Caco-2 (cell line): ENCODE measurements at places on chromosomes 5 and 9. TPM values are rescaled to one million over a fixed set of nuclear protein-coding genes. Genes with fewer than 3 reads are reported as not detected.
A peak's percentile ranks its signal among the peaks of the same experiment; 100 is the strongest.

GRCh38 chr5:176995122-176995490 is 11.5 kb downstream of the UIMC1 start:
- H3K4me1 ChIP-seq: peaks cover 7% of the 10 kb centered on the region
- H3K36me3 ChIP-seq: no peaks in the 10 kb centered on the region
- no peak for DNase-seq
- no peak overlapping the region for H3K4me3 ChIP-seq

DNA sequence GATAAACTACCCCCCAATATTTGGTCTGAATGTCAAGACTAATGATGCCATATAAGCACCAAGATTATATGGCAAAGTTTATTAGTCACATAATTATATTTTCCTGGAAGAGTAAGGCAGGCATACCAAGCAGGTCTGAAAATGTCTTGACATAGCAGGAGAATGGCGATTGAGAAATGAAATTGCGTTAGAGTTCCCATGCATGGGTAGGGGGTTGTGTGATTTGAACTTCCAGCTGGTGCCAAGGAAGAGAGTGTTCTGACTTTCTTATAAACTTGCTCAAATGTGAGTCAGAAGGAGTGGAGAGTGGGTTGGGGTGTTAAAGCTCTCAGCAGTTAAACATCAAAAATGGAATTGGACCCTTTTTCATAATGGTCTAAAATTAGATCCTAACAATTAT is 1200.6 kb upstream of the ACO1 start:
- no peak overlapping the region for H3K27ac ChIP-seq
- no peaks in the 10 kb centered on the region for H3K4me1 ChIP-seq
- no peaks in the 10 kb centered on the region for H3K36me3 ChIP-seq
- DNase-seq: no peak
- H3K27me3 ChIP-seq: no peaks in the 10 kb centered on the region

GRCh38 chr9:89891221-89891590 is 286.4 kb downstream of the GADD45G start:
- H3K36me3 ChIP-seq: no peaks in the 10 kb centered on the region
- no peaks in the 10 kb centered on the region for H3K4me1 ChIP-seq
- H3K27me3 ChIP-seq: no peaks in the 10 kb centered on the region
- DNase-seq: no peak
- H3K4me3 ChIP-seq: no peak overlapping the region

GRCh38 chr5:172303162-172303561 is 19.6 kb upstream of the UBTD2 start:
- no peak overlapping the region for H3K27ac ChIP-seq
- DNase-seq: no peak
- H3K27me3 ChIP-seq: no peaks in the 10 kb centered on the region
- no peak overlapping the region for H3K4me3 ChIP-seq

DNA sequence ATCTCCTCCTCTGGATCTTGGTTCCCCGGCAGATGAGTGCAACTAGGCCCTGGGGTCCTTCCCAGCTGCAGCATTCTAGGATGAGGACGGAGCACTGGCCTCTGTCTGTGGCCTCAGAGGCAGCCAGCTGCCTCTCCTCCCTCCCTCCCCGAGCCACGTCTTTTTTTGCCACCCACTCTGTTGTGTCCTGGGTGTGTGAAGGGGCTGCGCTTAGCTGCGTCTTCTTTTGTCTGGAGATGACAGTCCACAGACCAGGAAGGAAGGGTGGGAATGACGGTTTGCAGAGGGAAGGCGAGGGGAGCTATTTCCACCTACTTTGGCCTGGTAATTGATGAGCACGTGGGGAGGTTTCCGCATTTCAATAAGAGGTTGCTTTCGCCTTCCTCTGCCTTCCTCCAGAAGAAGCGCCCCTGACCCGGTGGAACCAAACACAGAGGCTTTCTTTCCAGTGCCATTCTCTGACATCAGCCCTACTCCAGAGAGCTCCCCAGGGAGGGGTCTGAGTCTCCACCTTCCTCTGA is 34.5 kb upstream of the GABRP start:
- no peaks in the 10 kb centered on the region for H3K27me3 ChIP-seq
- no peak overlapping the region for H3K27ac ChIP-seq
- no peak for DNase-seq
- no peaks in the 10 kb centered on the region for H3K36me3 ChIP-seq
- H3K4me1 ChIP-seq: peaks cover 45% of the 10 kb centered on the region
- H3K4me3 ChIP-seq: no peak overlapping the region

GRCh38 chr5:151298063-151298855 is 5.3 kb downstream of the SLC36A3 start:
- H3K27ac ChIP-seq: no peak overlapping the region
- peaks cover 2% of the 10 kb centered on the region; the same call in 1 of the 2 replicates for H3K27me3 ChIP-seq
- no peak overlapping the region for H3K4me3 ChIP-seq
- no peaks in the 10 kb centered on the region for H3K36me3 ChIP-seq
- H3K4me1 ChIP-seq: peaks cover 3% of the 10 kb centered on the region; the same call in 1 of the 2 replicates
- DNase-seq: peak; percentile 68

DNA sequence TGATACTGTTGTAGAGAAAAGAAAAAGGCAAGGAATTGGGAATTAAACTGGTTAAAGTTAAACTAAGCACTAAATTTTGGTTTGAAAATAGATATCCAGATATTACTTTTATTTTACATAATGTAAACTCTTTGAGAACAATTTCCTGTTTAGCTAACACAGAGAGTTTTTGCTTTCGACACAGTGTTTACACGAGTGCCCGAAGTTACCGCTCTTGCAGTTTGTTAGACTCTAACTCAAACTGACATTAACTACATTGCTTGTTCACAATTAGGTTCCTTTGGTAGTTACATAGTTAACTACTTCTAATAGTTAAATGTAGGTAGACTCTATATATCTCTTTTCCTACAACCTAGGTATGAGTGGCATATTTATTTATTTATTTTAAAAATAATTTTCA is 117.1 kb upstream of the CHD1 start:
- DNase-seq: no peak
- no peaks in the 10 kb centered on the region for H3K4me1 ChIP-seq
- H3K36me3 ChIP-seq: no peaks in the 10 kb centered on the region
- H3K4me3 ChIP-seq: no peak overlapping the region

NEUROG1 gene
- not detected in 2 replicates for total RNA-seq

GRCh38 chr5:76787237-76787636 is 31.6 kb upstream of the F2RL1 start:
- peak overlapping the region; percentile 85 for H3K27ac ChIP-seq
- H3K4me1 ChIP-seq: peaks cover 48% of the 10 kb centered on the region
- no peaks in the 10 kb centered on the region for H3K27me3 ChIP-seq
- no peaks in the 10 kb centered on the region for H3K36me3 ChIP-seq

- no peaks in the 10 kb centered on the region for H3K36me3 ChIP-seq
- no peak overlapping the region for H3K4me3 ChIP-seq
- no peak overlapping the region for H3K27ac ChIP-seq
- DNase-seq: no peak
- peaks cover 4% of the 10 kb centered on the region; the same call in 1 of the 2 replicates for H3K4me1 ChIP-seq
These were observed 173.2 kb downstream of the GABRG2 start for GRCh38 chr5:162240734-162241133.

DNA sequence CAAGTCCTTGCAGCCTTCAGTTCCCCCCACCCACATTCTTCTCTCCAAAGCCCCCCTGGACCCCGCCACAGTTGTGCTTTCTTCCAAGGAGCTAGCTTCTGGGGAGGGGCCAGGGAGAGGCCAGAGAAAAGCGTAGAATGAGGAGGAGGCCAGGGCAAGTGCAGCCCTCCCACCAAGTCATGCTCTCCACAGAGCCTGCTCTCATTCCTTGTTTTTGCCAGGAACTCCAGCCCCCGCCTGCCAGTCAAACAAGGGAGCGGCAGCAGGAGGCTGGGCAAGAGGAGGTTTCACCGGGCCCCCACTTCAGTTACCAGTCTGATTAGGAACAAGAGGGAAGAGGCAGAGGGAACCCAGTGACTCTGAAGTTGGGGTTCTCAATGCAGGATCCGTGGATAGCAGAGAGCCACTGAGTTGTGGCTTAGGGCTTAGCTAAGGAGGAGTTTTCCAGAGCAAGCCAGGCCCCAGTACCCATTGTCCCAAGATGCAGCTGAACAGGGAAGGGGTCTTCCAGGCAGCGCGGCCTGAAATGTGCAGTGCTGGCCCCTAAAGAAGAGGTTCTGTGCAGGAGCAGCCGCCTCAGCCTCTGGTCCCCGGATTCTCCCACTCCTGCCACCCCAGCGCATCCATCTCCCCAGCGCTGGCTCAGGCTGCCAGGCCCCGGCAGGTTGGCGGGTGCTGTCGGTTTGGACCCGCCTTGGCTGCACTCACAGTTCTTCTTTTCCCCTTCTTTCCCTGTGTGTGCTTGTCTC is 120.6 kb downstream of the DAB2IP start:
- H3K4me3 ChIP-seq: no peak overlapping the region
- no peak overlapping the region for H3K27ac ChIP-seq
- DNase-seq: no peak
- H3K36me3 ChIP-seq: no peaks in the 10 kb centered on the region; the same call in 1 of the 2 replicates

DNA sequence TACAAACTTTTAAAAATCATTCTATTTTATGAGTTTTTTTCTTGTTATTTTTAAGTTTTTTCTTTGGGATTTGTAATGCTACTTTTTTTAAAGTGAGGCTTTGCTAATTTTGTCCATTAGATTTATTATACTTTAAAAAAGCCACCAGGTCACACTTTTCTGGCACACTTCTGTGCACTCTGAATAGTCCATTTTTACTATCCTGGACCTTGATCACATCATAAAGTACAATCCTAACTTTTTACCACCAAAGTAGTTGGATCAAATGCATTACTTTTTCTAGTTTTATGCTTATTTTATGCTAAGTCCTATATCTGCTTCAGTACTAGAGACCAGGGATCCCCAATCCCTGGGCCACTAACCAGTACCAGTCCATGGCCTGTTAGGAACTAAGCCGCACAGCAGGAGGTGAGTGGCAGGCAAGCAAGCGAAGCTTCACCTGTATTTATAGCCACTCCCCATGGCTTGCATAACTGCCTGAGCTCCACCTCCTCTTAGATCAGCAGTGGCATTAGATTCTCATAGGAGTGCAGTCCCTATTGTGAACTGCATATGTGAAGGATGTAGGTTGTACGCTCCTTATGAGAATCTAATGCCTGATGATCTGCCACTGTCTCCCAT is 16.0 kb downstream of the FRRS1L start:
- no peaks in the 10 kb centered on the region for H3K36me3 ChIP-seq
- no peaks in the 10 kb centered on the region for H3K4me1 ChIP-seq
- H3K27ac ChIP-seq: no peak overlapping the region
- no peak for DNase-seq
- H3K27me3 ChIP-seq: no peaks in the 10 kb centered on the region
- H3K4me3 ChIP-seq: no peak overlapping the region

LCNL1 gene
- not detected in 2 replicates for total RNA-seq

TNFSF8 gene
- total RNA-seq: 0.20 TPM in 1 of 2 replicates, not detected in the other

GABRA6 gene
- total RNA-seq: not detected in 2 replicates

- H3K27ac ChIP-seq: no peak overlapping the region
- DNase-seq: peak; percentile 59
- no peaks in the 10 kb centered on the region; the same call in 1 of the 2 replicates for H3K27me3 ChIP-seq
- H3K36me3 ChIP-seq: no peaks in the 10 kb centered on the region
- no peak overlapping the region for H3K4me3 ChIP-seq
- no peaks in the 10 kb centered on the region for H3K4me1 ChIP-seq
These were observed 7.0 kb upstream of the EBF1 start for GRCh38 chr5:159106569-159107282.

DNA sequence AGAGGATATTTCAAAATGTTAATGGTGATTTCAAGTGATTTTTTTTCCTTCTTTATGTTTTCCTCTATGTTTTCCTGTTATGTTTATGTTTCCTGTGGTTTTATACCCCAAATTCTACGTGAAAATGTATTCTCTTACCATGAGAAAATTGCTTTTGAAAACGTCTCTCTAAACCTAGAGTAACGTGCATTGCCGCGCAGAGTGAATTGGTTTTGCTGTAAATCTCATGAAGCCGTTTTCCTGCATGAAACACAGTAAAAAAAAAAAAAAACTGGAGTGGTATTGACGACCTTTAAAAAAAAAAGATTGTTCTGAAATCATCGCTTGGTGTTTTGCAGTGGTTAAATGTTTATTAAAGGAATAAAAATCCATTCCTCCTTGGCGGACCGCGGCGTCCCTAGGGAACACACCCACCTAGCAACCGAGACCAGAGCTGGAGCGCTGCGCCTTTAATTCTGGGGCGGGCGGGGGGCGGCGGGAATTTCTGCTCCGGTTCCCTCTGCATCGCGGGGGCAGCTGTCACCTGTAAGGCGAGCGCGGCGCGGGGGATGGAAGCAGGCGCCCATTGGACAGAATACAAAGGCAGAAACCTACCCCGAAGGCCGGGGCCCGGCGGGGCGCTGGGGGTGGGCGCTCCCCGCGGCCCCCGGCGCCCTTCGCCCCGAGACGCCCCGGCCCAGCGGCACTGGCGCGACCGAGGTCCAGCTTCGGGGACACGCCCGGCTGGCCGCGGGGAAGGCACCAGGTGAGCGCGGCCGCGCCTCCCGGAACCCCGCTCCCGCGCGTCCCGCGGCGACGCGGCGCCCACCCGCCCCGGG is at the start of gene SOWAHA:
Gene SOWAHA (plus strand): TSS at position 522 of the 818 bp plus-strand sequence. CDS start 320 bp downstream, outside the sequence.
- H3K27ac ChIP-seq: no peak within 1 kb of the TSS
- H3K27me3 ChIP-seq: no peaks in the 10 kb centered on the region
- peak; percentile 76 for DNase-seq
- H3K36me3 ChIP-seq: no peaks in the 10 kb centered on the region
- H3K4me1 ChIP-seq: peaks cover 6% of the 10 kb centered on the region
- peak within 1 kb of the TSS; percentile 44 for H3K4me3 ChIP-seq

TCERG1 gene
- 88.2 and 97.1 TPM in 2 replicates for total RNA-seq

DNA sequence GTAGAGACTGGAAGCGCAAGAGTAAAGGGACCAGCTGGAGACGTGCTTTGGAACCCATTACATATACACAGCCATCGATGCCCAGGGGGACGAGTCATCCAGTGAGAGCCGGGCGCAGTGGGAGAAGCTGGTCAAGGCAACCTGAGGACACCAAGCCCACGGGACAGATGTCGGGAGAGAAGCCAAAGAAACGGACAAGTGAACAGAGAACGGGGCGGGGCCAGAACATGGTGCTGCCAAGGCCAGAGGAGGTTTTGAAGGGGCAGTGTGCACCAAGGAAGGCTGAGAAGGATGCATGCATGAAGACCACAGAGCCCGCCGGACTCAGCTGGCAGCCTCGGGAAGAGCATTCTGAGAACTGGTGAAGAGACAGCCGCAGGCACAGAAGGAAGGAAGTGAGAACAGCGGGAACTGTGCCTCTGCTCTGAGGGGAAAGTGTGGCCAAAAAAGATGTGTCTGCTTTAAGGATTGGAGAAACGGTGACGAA is 20.3 kb downstream of the CAMSAP1 start:
- H3K4me3 ChIP-seq: no peak overlapping the region
- H3K27ac ChIP-seq: peak overlapping the region; percentile 25
- H3K27me3 ChIP-seq: no peaks in the 10 kb centered on the region
- no peaks in the 10 kb centered on the region for H3K4me1 ChIP-seq
- DNase-seq: no peak

GRCh38 chr9:119289740-119290433 is 79.3 kb downstream of the BRINP1 start:
- peak; percentile 63 for DNase-seq
- H3K4me1 ChIP-seq: no peaks in the 10 kb centered on the region
- no peak overlapping the region for H3K4me3 ChIP-seq
- no peaks in the 10 kb centered on the region for H3K36me3 ChIP-seq
- H3K27ac ChIP-seq: no peak overlapping the region

GRCh38 chr5:40428815-40429214 is 250.9 kb upstream of the PTGER4 start:
- no peaks in the 10 kb centered on the region for H3K36me3 ChIP-seq
- H3K27me3 ChIP-seq: no peaks in the 10 kb centered on the region
- no peak for DNase-seq
- no peak overlapping the region for H3K27ac ChIP-seq

- no peaks in the 10 kb centered on the region for H3K4me1 ChIP-seq
- H3K4me3 ChIP-seq: no peak overlapping the region
- H3K36me3 ChIP-seq: peaks cover 6% of the 10 kb centered on the region
- H3K27me3 ChIP-seq: no peaks in the 10 kb centered on the region
- DNase-seq: no peak
These were observed 48.9 kb downstream of the DYNC2I2 start for GRCh38 chr9:128607642-128608350.

GRCh38 chr5:66377747-66378146 is 218.4 kb upstream of the MAST4 start:
- H3K4me1 ChIP-seq: no peaks in the 10 kb centered on the region
- H3K36me3 ChIP-seq: no peaks in the 10 kb centered on the region

SAPCD2 gene
- total RNA-seq: 53.3 and 57.5 TPM in 2 replicates
